CD4-positive, alpha-beta T cell (primary cell): ENCODE measurements at places on chromosomes 4 and X. TPM values are rescaled to one million over a fixed set of nuclear protein-coding genes. Genes with fewer than 3 reads are reported as not detected.

The SATL1 gene
- not detected for total RNA-seq

- no peak overlapping the region for H3K27ac ChIP-seq
- DNase-seq, result no peak
- no peaks in the 10 kb centered on the region for H3K36me3 ChIP-seq
- H3K4me3 ChIP-seq, result no peak overlapping the region
- H3K27me3 ChIP-seq, result no peaks in the 10 kb centered on the region
Observed at GRCh38 chr4:53122280-53123116, 243.4 kb downstream of the SCFD2 start.

The TMPRSS11D gene
- total RNA-seq, result not detected

The PLAC8 gene
- 249 TPM for total RNA-seq

GRCh38 chr4:81919810-81920209, 448.1 kb upstream of the RASGEF1B start:
- no peaks in the 10 kb centered on the region for H3K4me1 ChIP-seq
- H3K4me3 ChIP-seq, result no peak overlapping the region
- DNase-seq, result no peak
- no peak overlapping the region for H3K27ac ChIP-seq

The SLC25A43 gene
- total RNA-seq, result 1.0 TPM

- H3K4me1 ChIP-seq, result peaks cover 8% of the 10 kb centered on the region
- DNase-seq, result no peak
- H3K27ac ChIP-seq, result no peak overlapping the region
- no peaks in the 10 kb centered on the region for H3K27me3 ChIP-seq
Observed at GRCh38 chrX:47514533-47515235, 31.7 kb upstream of the ZNF41 start.

GRCh38 chrX:33190016-33190415, 21.3 kb downstream of the DMD start:
- H3K27me3 ChIP-seq, result no peaks in the 10 kb centered on the region
- no peaks in the 10 kb centered on the region for H3K36me3 ChIP-seq
- no peak overlapping the region for H3K27ac ChIP-seq
- no peak overlapping the region for H3K4me3 ChIP-seq
- no peaks in the 10 kb centered on the region for H3K4me1 ChIP-seq

The TRIM60 gene
- total RNA-seq, result not detected

GRCh38 chr4:43330288-43330687, 437.8 kb downstream of the GRXCR1 start:
- no peak for DNase-seq
- H3K4me3 ChIP-seq, result no peak overlapping the region
- H3K27me3 ChIP-seq, result no peaks in the 10 kb centered on the region
- no peak overlapping the region for H3K27ac ChIP-seq
- H3K36me3 ChIP-seq, result no peaks in the 10 kb centered on the region

The SUPT20HL1 gene
- total RNA-seq, result not detected

The ZDHHC9 gene
- total RNA-seq, result 3.0 TPM

The FAM53A gene
- 0.93 TPM for total RNA-seq

- H3K27me3 ChIP-seq, result no peaks in the 10 kb centered on the region
- H3K36me3 ChIP-seq, result no peaks in the 10 kb centered on the region
- H3K27ac ChIP-seq, result no peak overlapping the region
- DNase-seq, result no peak
- H3K4me3 ChIP-seq, result no peak overlapping the region
Observed at GRCh38 chrX:150465881-150466775, 102.3 kb upstream of the MTM1 start.

GRCh38 chr4:154631828-154632227, 19.4 kb upstream of the FGG start:
- DNase-seq, result no peak
- no peak overlapping the region for H3K4me3 ChIP-seq
- no peaks in the 10 kb centered on the region for H3K36me3 ChIP-seq
- peaks cover 15% of the 10 kb centered on the region for H3K27me3 ChIP-seq

DNA sequence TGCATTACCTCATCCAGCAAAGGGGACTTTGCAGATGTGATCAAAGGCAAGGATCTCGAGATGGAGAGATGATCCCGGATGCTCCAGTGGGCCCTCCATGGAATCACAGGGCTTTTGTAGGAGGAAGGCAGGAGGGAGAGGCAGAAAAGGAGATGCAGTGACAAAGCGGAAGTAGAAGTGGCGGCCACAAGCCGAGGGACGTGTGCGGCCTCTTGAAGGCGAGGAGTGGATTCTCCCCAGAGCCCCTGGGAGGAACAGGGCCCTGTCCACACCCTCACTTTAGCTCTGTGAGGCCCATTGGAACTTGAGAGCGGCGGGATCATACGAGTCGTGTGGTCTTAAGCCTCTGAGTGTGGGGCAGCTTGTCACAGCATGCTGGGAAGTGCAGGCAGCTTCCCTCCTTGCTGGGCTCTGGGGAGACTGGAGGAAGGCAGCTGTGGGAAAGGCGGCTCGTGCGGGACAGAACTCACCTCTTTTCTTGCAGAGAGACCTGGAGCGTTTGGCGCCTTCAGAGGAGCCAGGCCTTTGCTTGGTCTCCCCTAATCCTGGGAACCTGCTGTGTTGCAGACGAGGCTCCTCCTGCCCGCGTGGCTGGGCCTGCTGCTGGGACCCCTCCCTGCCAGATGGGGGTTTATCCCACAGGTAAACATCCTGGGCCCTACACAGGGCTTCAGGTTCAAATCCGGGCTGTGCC, 10.2 kb downstream of the SH3TC1 start:
- H3K4me1 ChIP-seq, result peaks cover 9% of the 10 kb centered on the region
- DNase-seq, result no peak
- peaks cover 39% of the 10 kb centered on the region for H3K36me3 ChIP-seq
- no peaks in the 10 kb centered on the region for H3K27me3 ChIP-seq
- no peak overlapping the region for H3K27ac ChIP-seq

GRCh38 chr4:85812776-85813175, 337.8 kb downstream of the ARHGAP24 start:
- no peak overlapping the region for H3K4me3 ChIP-seq
- no peak for DNase-seq
- no peaks in the 10 kb centered on the region for H3K36me3 ChIP-seq
- no peak overlapping the region for H3K27ac ChIP-seq

The NDNF gene
- not detected for total RNA-seq

GRCh38 chr4:168662297-168662984, 165.6 kb downstream of the PALLD start:
- H3K27ac ChIP-seq, result no peak overlapping the region
- no peaks in the 10 kb centered on the region for H3K36me3 ChIP-seq
- H3K27me3 ChIP-seq, result no peaks in the 10 kb centered on the region
- H3K4me3 ChIP-seq, result no peak overlapping the region

The BST1 gene
- total RNA-seq, result 1.0 TPM

The GSTCD gene
- 5.3 TPM for total RNA-seq

GRCh38 chrX:118503260-118504041, 7.8 kb downstream of the DOCK11 start:
- H3K4me3 ChIP-seq, result peak overlapping the region; percentile 19
- H3K27ac ChIP-seq, result peak overlapping the region; percentile 72
- DNase-seq, result no peak
- H3K36me3 ChIP-seq, result peaks cover 7% of the 10 kb centered on the region
- H3K27me3 ChIP-seq, result no peaks in the 10 kb centered on the region
- H3K4me1 ChIP-seq, result peaks cover 77% of the 10 kb centered on the region

GRCh38 chr4:48108309-48109073, 25.6 kb downstream of the TXK start:
- no peaks in the 10 kb centered on the region for H3K27me3 ChIP-seq
- H3K4me1 ChIP-seq, result peaks cover 2% of the 10 kb centered on the region
- peaks cover 79% of the 10 kb centered on the region for H3K36me3 ChIP-seq
- DNase-seq, result no peak
- H3K27ac ChIP-seq, result no peak overlapping the region

GRCh38 chrX:134019567-134020206, 34.3 kb upstream of the GPC3 start:
- H3K36me3 ChIP-seq, result no peaks in the 10 kb centered on the region
- no peak overlapping the region for H3K27ac ChIP-seq
- no peaks in the 10 kb centered on the region for H3K4me1 ChIP-seq
- no peak overlapping the region for H3K4me3 ChIP-seq
- DNase-seq, result no peak

GRCh38 chr4:48902266-48902665, 4.3 kb downstream of the OCIAD2 start:
- DNase-seq, result no peak
- H3K27ac ChIP-seq, result no peak overlapping the region
- H3K4me1 ChIP-seq, result peaks cover 33% of the 10 kb centered on the region
- H3K27me3 ChIP-seq, result no peaks in the 10 kb centered on the region
- no peak overlapping the region for H3K4me3 ChIP-seq

- no peaks in the 10 kb centered on the region for H3K4me1 ChIP-seq
- H3K27ac ChIP-seq, result no peak overlapping the region
- no peak overlapping the region for H3K4me3 ChIP-seq
- DNase-seq, result no peak
- H3K27me3 ChIP-seq, result no peaks in the 10 kb centered on the region
Observed at GRCh38 chr4:86151196-86151595, 208.7 kb downstream of the MAPK10 start.

- H3K36me3 ChIP-seq, result no peaks in the 10 kb centered on the region
- H3K27ac ChIP-seq, result no peak overlapping the region
- no peak overlapping the region for H3K4me3 ChIP-seq
Observed at GRCh38 chrX:107978707-107979307, 3.4 kb downstream of the TEX13B start.

The RAB9B gene
- not detected for total RNA-seq

DNA sequence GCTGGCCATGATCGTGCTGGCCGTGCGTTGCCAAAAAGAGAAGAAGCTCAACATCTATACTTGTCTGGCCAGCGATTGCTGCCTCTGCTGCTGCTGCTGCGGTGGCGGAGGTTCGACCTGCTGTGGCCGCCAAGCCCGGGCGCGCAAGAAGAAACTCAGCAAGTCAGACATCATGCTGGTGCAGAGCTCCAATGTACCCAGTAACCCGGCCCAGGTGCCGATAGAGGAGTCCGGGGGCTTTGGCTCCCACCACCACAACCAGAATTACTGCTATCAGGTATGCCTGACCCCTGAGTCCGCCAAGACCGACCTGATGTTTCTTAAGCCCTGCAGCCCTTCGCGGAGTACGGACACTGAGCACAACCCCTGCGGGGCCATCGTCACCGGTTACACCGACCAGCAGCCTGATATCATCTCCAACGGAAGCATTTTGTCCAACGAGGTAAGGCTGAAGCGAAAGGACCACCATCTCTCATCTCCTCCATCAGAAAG, 3.3 kb downstream of the PCDH10 start:
- H3K27ac ChIP-seq, result no peak overlapping the region
- H3K4me1 ChIP-seq, result no peaks in the 10 kb centered on the region
- no peak for DNase-seq
- H3K36me3 ChIP-seq, result no peaks in the 10 kb centered on the region
- peaks cover 48% of the 10 kb centered on the region for H3K27me3 ChIP-seq
- no peak overlapping the region for H3K4me3 ChIP-seq

GRCh38 chrX:39125834-39126233, 324.6 kb downstream of the MID1IP1 start:
- peaks cover 2% of the 10 kb centered on the region for H3K27me3 ChIP-seq
- H3K4me1 ChIP-seq, result no peaks in the 10 kb centered on the region
- no peaks in the 10 kb centered on the region for H3K36me3 ChIP-seq

GRCh38 chr4:174133551-174133950, 149.9 kb downstream of the FBXO8 start:
- no peak for DNase-seq
- H3K27ac ChIP-seq, result no peak overlapping the region
- H3K4me3 ChIP-seq, result no peak overlapping the region
- peaks cover 9% of the 10 kb centered on the region for H3K27me3 ChIP-seq
- H3K4me1 ChIP-seq, result no peaks in the 10 kb centered on the region

DNA sequence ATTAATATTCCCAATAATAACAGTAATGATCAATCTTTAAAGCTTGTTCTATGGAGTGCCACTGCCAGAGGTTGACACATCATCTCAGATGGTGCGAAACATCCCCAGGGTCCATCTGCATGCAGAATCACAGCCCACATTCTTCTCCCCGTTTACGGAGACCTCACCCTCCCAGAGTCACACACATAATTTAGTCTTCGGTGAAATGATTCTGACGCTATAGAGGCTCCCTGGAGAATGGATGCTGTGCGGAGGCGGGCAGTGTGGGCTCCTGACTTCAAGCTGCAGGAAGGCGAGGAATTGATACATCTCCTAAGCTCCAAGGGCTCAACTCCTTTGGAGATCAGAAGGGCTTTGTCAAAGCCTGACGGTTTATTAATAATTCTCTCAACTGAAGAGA, 11.0 kb upstream of the ARHGAP36 start:
- DNase-seq, result no peak
- no peak overlapping the region for H3K4me3 ChIP-seq
- H3K4me1 ChIP-seq, result no peaks in the 10 kb centered on the region
- H3K27ac ChIP-seq, result no peak overlapping the region
- peaks cover 6% of the 10 kb centered on the region for H3K27me3 ChIP-seq
- H3K36me3 ChIP-seq, result no peaks in the 10 kb centered on the region

DNA sequence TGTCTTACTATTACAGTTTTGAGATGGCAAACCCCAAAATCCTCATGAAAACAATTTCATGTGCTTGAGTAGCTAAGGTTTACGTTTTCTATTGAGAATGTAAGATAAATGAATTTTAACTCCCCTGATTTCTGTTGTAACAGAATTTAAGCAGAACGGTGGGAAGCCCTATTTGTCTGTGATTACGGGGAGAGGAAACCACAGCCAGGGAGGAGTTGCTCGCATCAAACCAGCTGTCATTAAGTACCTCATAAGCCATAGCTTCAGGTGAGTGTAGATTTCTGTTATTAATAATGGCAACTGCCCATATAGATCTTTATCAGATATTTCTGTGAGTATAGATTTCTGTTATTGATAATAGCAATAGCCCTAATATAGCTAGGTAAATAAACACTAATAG, 44.2 kb upstream of the RHOH start:
- no peak overlapping the region for H3K27ac ChIP-seq
- no peaks in the 10 kb centered on the region for H3K36me3 ChIP-seq
- H3K27me3 ChIP-seq, result no peaks in the 10 kb centered on the region

DNA sequence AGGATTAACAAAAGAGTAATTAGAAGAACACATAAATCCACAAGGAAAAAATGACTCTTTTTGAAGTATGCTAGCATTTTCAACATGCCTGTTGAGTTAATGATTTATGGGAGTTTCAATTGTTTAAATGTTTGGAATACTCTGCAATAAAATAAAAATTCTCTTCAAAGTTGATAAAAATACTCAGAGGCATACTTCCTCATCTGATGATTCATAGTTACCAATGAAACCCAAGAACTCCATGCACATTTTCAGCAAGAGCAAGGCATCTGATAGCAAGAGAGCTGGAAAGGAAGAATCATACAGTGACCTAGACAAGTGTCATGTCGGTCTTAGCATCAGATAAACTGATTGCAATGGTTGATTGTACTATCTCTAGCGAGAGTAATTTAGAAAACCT, 443.7 kb upstream of the ATOH1 start:
- H3K36me3 ChIP-seq, result no peaks in the 10 kb centered on the region
- no peaks in the 10 kb centered on the region for H3K27me3 ChIP-seq
- no peak for DNase-seq
- no peak overlapping the region for H3K4me3 ChIP-seq
- no peaks in the 10 kb centered on the region for H3K4me1 ChIP-seq
- H3K27ac ChIP-seq, result no peak overlapping the region

The ITM2A gene
- 259 TPM for total RNA-seq

DNA sequence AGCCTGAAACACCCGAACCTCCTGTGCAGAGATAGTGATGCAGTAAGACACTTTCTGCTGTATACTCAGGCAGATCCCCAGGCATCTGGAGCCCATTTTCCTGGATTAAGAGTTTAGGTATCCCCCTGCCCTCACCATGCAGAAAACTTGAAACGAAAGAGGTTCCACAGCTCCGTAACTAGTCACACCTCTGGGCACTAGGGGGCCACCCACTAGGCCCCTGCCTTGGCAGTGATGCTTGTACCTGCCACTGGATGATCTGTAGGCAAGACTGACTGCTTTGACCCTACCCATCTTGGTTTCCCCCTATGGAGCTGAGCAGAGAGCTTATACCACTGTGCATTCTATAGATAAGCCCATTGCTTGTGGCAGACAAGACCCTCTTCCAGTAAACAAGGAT, 940.6 kb downstream of the PCDH19 start:
- no peak for DNase-seq
- no peak overlapping the region for H3K4me3 ChIP-seq
- H3K4me1 ChIP-seq, result no peaks in the 10 kb centered on the region
- H3K36me3 ChIP-seq, result no peaks in the 10 kb centered on the region
- no peak overlapping the region for H3K27ac ChIP-seq
